ENCODE measurements at places on chromosomes 2 and 18.

DNA sequence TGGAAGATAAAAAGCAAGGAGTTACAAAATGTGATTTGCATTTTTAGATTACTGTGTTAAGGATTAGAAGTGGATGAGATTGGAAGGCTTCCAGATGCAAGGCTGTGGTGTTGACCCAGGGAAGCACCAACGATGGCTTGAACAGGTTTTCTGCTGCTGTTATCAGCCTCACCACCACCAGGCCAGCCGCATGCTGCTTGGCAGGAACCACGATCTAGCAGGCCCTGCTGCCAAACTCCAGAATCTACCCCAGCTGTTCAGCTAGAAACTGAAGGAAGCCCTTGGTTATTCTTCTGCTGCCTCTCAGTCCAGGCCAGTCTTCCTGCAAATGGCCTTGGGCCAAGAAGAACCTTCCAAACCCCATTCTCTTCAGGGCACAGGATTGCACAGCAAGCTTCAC, 133.9 kb downstream of the MTCL1 start:
- H3K4me3 ChIP-seq = no peak overlapping the region
- no peak for DNase-seq
- no peaks in the 10 kb centered on the region for H3K27me3 ChIP-seq
- H3K27ac ChIP-seq = no peak overlapping the region
- no peaks in the 10 kb centered on the region for H3K36me3 ChIP-seq

DNA sequence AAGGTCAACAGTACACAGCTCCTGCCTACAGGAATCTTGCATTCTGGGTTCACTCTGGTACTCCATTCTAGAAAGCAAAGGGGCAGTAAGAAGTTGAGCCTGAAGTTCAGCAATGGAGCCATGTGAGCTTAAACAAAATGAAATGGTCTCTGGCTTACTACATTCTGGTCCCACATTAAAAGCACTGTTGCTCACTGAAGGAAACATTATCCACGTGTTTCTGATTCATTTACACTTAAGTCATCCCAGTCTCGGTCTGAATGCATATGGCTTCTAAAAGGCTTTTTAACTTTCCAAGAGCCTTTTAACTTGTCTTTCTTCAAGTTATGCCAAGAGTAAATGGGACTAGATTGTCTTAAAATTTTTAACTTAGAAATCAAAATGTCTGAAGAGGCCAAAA, 177.8 kb downstream of the LNPK start:
- H3K27me3 ChIP-seq = peaks cover 4% of the 10 kb centered on the region
- H3K4me3 ChIP-seq = no peak overlapping the region
- no peaks in the 10 kb centered on the region for H3K4me1 ChIP-seq
- no peak overlapping the region for H3K27ac ChIP-seq
- H3K36me3 ChIP-seq = no peaks in the 10 kb centered on the region
- DNase-seq = no peak

- H3K27me3 ChIP-seq = peaks cover 15% of the 10 kb centered on the region
- H3K27ac ChIP-seq = no peak overlapping the region
Measured at GRCh38 chr2:201904538-201905420, 98.4 kb downstream of the CDK15 start.

GRCh38 chr2:235502336-235502735, 8.5 kb downstream of the AGAP1 start:
- peaks cover 55% of the 10 kb centered on the region for H3K27me3 ChIP-seq
- no peaks in the 10 kb centered on the region for H3K36me3 ChIP-seq
- no peak for DNase-seq
- H3K4me3 ChIP-seq = no peak overlapping the region
- H3K4me1 ChIP-seq = peaks cover 5% of the 10 kb centered on the region

GRCh38 chr2:20403774-20404312, 43.0 kb upstream of the RHOB start:
- no peak overlapping the region for H3K4me3 ChIP-seq
- peaks cover under 1% of the 10 kb centered on the region for H3K36me3 ChIP-seq
- peaks cover 25% of the 10 kb centered on the region for H3K27me3 ChIP-seq
- DNase-seq = no peak

- H3K4me3 ChIP-seq = no peak overlapping the region
- no peaks in the 10 kb centered on the region for H3K27me3 ChIP-seq
- no peak for DNase-seq
- H3K36me3 ChIP-seq = peaks cover 42% of the 10 kb centered on the region
Measured at GRCh38 chr2:106115250-106115649, 78.9 kb downstream of the UXS1 start.

DNA sequence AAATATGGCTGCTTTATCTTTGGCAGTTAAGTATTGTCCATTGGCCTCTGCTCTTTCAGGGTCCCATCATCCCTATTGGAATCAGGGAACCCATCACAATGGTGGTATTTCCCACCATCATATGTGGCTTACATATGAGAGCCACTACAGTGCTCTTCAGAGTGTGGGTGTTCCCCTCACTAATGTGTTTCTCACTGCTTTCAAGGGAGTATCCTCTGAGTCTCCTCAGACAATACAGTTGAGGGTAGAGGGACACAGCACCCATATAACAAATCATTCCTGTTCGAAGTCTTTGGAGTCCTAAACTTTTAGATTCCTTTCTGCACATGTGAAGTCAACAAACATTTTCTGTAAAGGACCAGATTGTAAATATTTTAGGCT, 48.8 kb upstream of the DNAJC10 start:
- H3K27me3 ChIP-seq = peaks cover 13% of the 10 kb centered on the region
- DNase-seq = no peak
- H3K36me3 ChIP-seq = no peaks in the 10 kb centered on the region
- no peak overlapping the region for H3K27ac ChIP-seq
- no peaks in the 10 kb centered on the region for H3K4me1 ChIP-seq
- no peak overlapping the region for H3K4me3 ChIP-seq

- H3K27ac ChIP-seq = peak overlapping the region; percentile 38
- DNase-seq = no peak
- peaks cover 72% of the 10 kb centered on the region for H3K36me3 ChIP-seq
- H3K27me3 ChIP-seq = no peaks in the 10 kb centered on the region
- peaks cover 55% of the 10 kb centered on the region for H3K4me1 ChIP-seq
Measured at GRCh38 chr2:230343747-230344146, 16.8 kb downstream of the SP140L start.

DNA sequence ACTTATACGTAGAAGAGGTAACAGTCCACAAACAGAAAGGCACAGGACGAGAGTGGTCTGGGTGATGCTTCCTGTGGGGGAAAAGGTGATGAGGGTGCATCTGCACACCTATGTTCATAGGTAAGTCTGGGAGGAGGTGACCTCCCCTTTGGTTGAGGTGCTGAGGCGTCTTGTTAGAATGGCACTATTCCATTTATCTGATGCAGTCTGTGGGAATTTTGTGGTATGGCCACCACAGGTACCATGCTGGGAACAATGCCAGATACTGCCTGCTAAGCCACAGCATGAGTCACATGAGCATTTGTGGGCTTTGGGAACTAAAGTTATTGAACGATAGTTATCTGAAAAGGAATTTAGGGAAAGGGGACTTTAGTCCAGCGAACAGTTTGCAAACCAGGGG, 27.9 kb downstream of the IL37 start:
- H3K4me3 ChIP-seq = no peak overlapping the region
- DNase-seq = no peak
- H3K36me3 ChIP-seq = no peaks in the 10 kb centered on the region
- peaks cover 29% of the 10 kb centered on the region for H3K27me3 ChIP-seq
- H3K27ac ChIP-seq = no peak overlapping the region

GRCh38 chr18:56235481-56236013, 402.8 kb downstream of the TXNL1 start:
- H3K27me3 ChIP-seq = peaks cover 6% of the 10 kb centered on the region
- no peak for DNase-seq
- no peaks in the 10 kb centered on the region for H3K36me3 ChIP-seq

GRCh38 chr2:108139521-108139920, 100.2 kb upstream of the SULT1C3 start:
- no peak overlapping the region for H3K4me3 ChIP-seq
- DNase-seq = no peak
- no peaks in the 10 kb centered on the region for H3K4me1 ChIP-seq
- H3K27ac ChIP-seq = no peak overlapping the region

DNA sequence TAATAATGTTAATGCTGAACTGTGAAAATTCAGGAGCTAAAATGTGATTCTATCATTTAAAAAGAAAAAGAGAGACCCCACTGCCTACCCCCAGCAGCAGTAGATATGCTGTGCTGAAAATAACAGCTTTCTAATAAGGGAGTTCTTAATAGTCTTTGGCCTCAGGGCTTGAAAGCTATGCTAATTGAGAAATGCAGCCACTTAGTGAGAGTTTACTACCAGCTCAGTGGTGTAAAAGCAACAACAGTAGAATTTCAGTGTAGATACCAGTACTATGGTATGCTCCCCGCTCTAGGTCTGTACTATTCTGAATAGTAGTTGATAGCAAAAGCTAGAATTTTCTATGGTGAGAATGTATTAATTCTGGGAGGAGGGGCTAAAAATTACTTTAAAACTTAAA, 303.1 kb upstream of the VWC2L start:
- no peaks in the 10 kb centered on the region for H3K27me3 ChIP-seq
- H3K27ac ChIP-seq = no peak overlapping the region
- no peak for DNase-seq
- H3K36me3 ChIP-seq = no peaks in the 10 kb centered on the region
- no peak overlapping the region for H3K4me3 ChIP-seq

DNA sequence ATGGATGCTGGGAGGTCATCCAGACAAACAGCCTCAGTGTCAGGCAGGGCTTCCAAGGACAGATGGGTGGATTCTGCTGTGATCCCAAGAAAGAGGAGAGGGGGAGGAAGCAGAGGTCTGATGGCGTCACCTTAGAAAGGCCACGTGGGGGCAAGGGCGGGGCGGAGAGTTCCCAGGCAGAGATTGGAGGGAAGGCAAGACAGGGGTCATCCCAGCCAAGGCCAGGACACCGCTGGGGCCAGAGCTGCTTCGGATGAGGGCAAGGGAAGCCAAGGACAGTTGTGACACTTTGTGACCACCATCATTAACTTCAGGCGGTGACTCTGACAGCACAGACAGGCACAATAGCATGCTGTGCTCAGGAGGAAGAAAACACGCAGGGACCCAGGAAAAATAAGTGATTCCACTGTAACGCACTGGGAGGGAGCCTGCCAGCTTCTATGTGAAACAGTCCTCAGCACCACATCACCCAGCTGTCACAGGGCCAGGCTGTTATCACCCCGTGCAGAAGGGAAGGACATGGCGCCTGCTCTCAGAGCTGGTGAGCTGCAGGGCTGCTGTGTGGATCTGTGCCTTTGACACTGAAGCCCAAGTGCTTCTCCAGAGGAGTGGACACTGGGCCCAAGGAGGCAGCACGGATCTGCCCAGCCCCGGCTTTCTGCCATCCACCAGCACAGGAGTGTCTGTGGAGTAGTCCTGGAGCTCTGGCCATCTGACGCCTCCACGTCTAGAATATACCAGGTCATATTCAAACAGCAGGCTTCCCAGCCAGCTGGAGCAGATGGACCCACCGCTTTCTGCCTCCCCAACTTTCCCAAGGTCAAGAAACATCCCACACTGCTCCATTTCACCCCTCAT, 204.1 kb downstream of the NDUFA10 start:
- no peaks in the 10 kb centered on the region for H3K4me1 ChIP-seq
- H3K27me3 ChIP-seq = no peaks in the 10 kb centered on the region
- no peak for DNase-seq

DNA sequence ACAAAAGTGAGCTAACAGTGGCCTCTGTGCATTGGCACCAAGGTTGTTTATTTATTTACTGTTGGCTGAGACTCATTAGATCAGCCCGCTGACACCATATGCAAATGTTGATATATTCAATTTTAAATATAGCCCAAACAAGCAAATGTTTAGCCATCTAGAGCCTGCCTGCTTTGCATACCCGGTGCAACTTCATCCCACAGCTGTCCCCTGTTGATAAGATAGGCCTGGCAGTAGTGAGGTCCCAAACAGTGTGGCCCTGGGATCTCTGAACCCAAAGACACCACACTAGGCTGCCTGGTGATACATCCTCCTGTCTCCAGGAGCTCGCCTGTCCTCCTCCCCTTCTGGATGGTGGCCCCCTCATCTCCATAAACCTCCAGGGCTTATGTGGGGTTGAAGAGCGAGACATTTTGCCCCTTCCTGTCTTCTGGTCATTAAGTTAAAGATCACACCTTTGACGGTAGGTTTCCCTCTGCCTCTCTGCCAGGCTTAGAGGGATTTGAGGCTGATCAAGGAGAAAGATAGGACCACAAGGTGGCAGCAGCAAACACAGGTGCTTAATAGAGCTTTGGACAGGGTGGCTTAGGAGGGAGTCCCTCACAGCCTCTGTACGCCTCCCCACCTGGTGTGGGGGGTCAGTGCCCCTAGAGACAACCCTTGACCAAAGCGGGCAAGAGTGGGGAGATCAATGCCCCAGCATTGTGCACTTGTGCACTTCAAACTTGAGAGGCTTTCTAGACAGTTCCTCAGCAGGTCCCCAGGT, 23.7 kb upstream of the MYO5B start:
- H3K27me3 ChIP-seq = peaks cover 22% of the 10 kb centered on the region
- no peaks in the 10 kb centered on the region for H3K4me1 ChIP-seq
- no peak overlapping the region for H3K27ac ChIP-seq

DNA sequence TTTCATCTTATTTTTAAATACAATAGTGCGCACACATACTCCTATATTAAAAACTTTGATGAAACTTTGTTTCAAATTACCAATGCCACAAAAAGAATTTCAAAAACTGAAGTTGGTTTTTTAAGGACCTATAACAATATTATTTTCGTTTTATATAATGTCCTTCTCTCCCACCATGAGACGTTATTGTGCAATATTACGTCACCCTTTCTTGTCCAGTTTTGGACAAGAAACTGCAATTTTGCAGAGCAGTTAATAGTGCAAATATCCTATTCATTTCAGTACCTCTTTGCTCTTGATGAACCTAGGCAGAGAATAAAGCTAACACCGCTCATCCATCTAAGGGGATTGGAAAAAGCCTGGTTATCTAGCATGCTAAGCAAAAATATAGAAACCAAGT, 9.7 kb upstream of the ZNF516 start:
- H3K36me3 ChIP-seq = no peaks in the 10 kb centered on the region
- no peak overlapping the region for H3K27ac ChIP-seq
- H3K4me1 ChIP-seq = no peaks in the 10 kb centered on the region

GRCh38 chr2:178397002-178397605, 53.9 kb downstream of the PRKRA start:
- DNase-seq = no peak
- H3K4me1 ChIP-seq = peaks cover 10% of the 10 kb centered on the region
- no peaks in the 10 kb centered on the region for H3K36me3 ChIP-seq
- no peak overlapping the region for H3K4me3 ChIP-seq
- peaks cover 23% of the 10 kb centered on the region for H3K27me3 ChIP-seq

GRCh38 chr2:182907081-182907830, 40.8 kb upstream of the FRZB start:
- no peak overlapping the region for H3K4me3 ChIP-seq
- H3K27ac ChIP-seq = no peak overlapping the region
- H3K4me1 ChIP-seq = no peaks in the 10 kb centered on the region

DNA sequence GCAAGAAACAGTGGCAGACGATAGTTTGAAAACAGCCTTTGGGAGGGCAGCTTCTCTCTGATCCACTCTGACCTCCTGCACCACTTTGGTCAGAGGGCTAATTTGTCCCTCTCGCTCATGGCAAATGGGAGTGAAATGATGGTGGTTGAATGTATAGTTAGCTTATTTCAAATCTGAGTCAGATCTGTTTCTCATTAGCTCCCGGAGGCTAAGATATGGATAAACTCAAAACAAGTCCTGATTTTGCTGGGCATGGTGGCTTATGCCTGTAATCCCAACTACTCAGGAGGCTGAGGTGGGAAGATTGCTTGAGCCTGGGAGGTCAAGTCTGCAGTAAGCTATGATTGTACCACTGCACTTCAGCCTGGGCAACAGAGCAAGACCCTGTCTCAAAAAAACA, 145.0 kb downstream of the ALK start:
- H3K27ac ChIP-seq = no peak overlapping the region
- H3K36me3 ChIP-seq = no peaks in the 10 kb centered on the region
- H3K27me3 ChIP-seq = peaks cover 2% of the 10 kb centered on the region
- DNase-seq = no peak
- no peak overlapping the region for H3K4me3 ChIP-seq

GRCh38 chr18:73340135-73340977, 472.6 kb upstream of the NETO1 start:
- no peak overlapping the region for H3K27ac ChIP-seq
- H3K27me3 ChIP-seq = no peaks in the 10 kb centered on the region
- H3K4me3 ChIP-seq = no peak overlapping the region
- H3K36me3 ChIP-seq = no peaks in the 10 kb centered on the region
- no peak for DNase-seq
